Activated CD8-positive, alpha-beta memory T cell treated with anti-CD3 and anti-CD28 coated beads for 48 hours (primary cell): ENCODE measurements at places on chromosomes 4 and X.

DNA sequence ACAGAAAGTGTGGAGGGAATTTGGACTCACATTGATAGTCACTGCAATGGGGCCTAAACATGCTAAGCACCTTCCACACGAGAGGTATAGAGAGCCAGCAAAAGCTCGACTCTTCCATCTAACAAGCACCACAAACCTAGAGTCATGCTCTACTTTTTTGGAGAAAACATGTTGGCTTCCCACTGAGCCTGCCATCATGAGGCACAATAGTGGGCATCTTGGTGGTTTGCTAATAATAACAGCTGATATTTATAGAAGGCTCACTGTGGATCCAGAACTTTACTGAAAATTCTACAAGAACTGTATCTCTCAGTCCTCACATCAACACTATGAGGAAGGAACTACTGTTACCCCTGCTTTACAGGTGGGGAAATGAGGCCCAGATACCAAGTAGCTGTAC, 26.6 kb downstream of the MAML3 start:
- no peak for DNase-seq

DNA sequence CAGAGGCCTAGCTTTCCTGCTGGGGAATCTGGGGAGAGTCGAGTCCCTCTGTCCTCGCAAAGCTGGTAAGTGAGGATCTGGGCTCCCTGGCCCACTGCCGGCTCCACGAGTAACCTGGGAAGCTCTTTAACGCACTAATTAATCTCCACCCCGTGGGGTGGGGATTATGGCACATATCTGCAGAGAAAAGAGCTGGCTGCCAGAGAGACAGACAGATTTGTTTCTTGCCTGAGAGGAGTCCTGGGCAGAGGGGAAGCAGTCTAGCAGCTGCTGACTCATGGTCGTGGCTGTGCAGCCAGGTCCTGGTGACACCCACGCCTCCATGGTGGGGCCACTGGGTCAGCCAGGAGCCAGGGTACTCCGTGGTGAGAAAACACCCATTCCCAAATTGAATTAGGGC, 14.0 kb downstream of the SORCS2 start:
- no peak for DNase-seq

- DNase-seq = no peak
Observed at GRCh38 chr4:32145987-32146386, 1425.8 kb downstream of the PCDH7 start.

GRCh38 chr4:165369522-165369921, 9.3 kb upstream of the CPE start:
- no peak for DNase-seq

- no peak for DNase-seq
Observed at GRCh38 chrX:154350429-154351182, 23.8 kb downstream of the FLNA start.

DNA sequence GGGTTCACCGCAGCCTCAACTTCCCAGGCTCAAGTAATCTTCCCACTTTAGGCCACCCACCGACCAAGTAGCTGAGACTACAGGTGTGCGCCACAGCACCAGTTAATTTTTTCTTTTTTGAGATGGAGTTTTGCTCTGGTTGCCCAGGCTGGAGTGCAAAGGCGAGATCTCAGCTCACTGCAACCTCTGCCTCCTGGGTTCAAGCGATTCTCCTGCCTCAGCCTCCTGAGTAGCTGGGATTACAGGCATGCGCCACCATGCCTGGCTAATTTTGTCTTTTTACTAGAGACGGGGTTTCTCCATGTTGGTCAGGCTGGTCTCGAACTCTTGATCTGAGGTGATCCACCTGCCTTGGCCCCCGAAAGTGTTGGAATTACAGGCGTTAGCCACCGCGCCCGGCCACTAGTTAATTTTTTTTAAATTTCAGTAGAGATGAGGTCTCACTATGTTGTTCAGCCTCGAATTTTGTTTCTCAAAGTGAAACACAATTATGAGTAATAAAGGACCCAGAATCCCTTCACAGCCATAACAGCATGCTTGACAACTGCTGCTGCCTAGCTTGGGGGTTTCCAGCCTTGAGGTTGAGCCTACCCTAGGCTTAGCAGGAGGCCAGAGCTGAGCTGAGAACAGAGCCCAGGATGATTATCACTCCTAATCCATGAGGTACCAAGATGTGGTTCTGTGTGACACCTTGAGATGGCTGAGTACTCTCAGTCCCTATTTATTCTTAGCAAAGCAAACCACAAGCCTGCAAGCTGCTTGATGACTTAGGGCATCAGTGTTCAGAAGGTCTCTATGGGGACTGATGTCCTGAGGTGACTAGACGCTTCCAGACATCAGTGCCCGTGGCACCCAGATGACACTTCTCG, 41.6 kb upstream of the NKRF start:
- peak; percentile 34 for DNase-seq

GRCh38 chr4:122787940-122788339, 38.7 kb upstream of the FGF2 start:
- no peak for DNase-seq

DNA sequence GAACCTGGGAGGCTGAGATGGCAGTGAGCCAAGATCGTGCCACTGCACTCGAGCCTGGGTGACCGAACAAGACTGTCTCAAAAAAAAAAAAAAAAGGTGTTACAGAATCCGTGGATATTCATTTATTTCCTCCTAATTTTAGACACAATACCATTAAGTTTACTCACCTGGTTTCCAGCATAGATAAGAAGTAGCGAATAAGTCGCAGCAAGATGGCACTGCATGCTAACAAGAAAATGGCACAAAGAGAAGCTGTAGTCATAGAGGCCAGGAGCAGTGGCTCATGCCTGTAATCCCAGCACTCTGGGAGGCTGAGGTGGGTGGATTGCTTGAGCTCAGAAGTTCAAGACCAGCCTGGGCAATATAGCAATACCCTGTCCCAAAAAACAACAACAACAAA, 17.0 kb upstream of the MOB1B start:
- DNase-seq = no peak

DNA sequence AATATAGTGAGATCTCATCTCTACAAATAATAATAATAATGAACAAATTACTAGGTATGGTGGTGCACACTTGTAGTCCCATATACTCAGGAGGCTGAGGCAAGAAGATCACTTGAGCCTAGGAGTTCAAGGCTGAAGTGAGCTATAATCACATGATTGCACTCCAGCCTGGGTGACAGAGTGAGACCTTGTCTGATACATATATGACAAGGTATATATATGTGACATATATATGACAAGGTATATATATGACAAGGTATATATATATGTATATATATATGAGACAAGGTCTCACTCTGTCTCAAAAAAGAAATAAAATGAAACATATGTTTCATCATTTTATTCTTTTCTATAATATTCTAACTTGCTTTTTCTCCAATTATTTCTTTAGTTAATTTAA, 278.1 kb upstream of the TET2 start:
- DNase-seq = no peak

- DNase-seq = no peak
Observed at GRCh38 chr4:77126809-77127208, 30.2 kb upstream of the CCNG2 start.

GRCh38 chr4:10403633-10404445, 53.4 kb downstream of the ZNF518B start:
- DNase-seq = no peak

GRCh38 chr4:176791591-176792325, 964 bp downstream of the VEGFC start:
- DNase-seq = no peak

DNA sequence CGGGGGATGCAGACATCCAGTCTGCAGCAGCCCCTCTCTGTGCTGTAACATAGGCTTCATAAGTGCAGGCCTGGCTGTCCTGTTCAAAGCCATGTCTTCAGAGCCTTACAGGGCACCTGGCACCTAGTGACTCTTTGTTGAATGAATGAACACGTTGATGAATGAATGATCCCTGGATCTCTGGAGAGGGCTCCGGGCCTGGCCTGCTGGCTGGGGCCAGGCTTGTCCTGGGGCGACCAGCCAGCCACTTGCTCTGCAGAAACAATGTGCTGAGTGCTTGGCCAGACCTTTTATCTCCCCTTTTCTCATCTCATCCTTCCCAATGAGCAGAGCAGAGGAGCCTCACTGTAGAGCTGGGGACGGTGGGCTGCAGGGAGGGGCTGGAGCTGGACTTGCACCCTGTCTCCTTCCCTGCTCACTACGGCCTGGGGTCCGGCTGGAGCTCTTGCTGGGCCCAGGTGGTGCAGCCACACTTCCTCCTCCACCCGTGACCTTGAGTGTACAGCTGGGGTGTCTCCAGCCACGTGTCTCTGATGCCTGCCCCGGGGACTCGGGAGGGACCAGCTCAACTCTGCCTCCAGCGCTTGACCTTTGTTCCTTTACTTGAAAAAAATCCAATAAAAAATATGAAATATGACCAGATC, 77.9 kb downstream of the PSAPL1 start:
- no peak for DNase-seq

DNA sequence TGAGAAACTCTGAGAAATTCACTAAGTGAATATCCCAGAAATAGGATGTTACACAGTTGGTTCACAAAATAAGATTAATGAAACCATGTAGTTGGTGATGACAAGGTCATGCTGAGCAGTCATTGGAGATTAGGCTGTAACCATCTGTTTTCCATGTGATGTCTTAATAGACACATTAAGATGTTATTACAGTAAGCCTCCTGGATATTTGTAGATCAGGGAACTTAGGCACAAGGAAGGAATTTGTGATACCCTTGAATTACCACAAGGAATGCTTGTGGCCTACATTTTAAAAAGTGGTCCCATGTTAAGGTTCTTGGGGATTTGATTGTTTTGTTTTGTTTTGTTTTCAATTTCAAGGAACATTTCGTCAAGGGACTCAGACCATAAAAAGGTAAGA, 185.6 kb upstream of the BANK1 start:
- DNase-seq = no peak

GRCh38 chr4:87953826-87954225, 21.7 kb upstream of the SPP1 start:
- no peak for DNase-seq

GRCh38 chrX:106302304-106302703, 134.2 kb downstream of the PWWP3B start:
- DNase-seq = no peak

DNA sequence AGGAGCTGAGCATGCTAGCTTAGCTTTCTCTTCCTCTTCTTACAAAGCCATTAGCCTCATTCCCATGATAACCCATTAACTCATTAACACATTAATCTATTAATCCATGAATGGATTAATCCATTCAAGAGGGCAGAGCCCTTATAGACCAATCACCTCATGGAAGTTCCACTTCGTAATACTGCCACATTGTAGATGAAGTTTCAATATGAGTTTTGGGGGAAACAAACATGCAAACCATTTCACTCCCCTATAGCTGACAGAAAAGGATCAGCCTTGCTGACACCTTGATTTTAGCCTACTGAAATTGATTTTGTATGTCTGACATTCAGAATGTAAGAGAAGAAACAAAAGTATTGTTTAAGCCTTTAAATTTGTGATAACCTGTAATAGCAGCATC, 251.8 kb upstream of the GALNTL6 start:
- DNase-seq = no peak
